ENCODE measurements at places on chromosomes 1 and 21.

DNA sequence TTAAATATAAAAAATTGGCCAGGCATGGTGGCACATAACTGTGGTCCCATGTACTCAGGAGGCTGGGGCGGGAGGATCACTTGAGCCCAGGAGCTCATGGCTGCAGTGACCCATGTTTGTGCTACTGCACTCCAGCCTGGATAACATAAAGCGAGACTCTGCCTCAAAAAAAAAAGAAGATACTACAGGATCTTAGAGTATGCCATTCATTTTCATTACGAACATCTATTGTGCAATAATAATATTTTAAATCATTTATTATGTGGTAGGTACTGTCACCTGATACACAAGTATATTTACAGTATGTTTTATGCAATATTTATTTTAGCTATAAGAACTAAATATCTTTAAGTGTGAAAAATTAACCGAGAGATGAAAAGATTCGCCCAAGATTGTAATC lies 9.3 kb upstream of the GIPC2 start:
- no peak for DNase-seq

DNA sequence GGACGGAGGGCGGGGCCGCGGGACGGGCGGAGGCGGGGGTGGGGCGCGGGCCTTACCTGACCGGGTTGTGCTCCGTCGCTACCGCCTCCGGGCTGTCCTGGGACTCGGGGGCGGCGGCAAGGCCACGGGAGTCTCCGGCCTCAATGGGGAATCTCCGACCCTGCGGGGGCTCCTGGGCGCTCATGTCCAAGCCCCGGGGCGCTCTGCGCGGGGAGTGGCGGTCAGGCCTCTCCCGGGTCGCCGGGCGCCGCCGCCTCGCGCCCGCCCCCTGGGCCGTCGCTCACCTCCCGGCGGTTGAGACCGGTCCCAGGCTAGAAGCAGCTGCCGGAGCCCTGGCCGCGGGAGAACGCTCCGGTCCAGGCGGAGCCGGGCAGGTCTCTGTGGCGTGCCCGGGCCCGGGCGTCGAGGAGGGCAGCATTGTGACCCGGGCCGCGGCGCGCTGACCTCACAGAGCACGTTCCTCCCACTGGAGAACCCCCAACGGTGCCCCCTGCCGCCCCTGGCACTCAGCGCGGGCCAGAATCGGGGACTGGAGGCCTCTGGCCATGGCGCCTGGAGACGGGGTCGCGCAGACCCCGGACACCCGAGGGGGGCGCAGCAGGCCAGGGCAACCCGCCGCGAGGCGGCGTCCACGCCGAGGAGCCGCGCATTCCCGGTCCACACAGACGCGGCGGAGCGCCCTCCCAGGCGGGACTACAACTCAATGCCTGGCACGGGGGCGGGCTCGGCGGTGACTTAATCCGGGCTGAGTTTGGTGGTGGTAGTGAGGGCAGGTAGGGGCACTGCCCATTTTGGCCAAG lies 411 bp downstream of the FAM229A start:
- DNase-seq = no peak

- DNase-seq = peak; percentile 85
Measured at GRCh38 chr1:229893762-229894444, 173.1 kb upstream of the GALNT2 start.

DNA sequence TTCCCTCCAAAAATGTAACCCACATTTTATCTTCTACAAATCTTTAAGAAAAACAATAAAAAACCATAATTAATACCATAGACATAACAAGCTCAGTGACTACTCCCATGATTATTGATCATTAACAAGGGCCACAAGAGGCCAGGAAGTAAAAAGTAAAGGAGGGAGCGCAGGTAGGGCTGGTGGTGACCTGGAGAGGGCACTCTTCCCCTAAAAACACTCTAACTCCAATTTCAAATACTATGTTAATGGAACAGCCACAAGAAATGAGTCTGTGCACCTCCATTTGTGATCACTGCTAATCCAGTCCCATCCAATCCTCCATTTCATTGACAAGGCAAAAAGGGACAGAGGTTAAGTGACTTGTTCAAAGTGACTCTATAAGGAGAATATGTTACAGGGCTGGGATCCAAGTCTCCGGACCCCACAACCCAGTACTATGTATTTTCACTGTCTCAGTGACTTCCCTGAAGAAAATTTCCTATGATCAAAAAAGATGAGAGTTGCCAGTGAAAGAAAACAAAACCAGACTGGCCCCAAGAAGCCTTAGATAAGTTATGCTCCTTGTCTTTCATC lies 41.2 kb upstream of the CFAP298 start:
- peak; percentile 4 for DNase-seq

DNA sequence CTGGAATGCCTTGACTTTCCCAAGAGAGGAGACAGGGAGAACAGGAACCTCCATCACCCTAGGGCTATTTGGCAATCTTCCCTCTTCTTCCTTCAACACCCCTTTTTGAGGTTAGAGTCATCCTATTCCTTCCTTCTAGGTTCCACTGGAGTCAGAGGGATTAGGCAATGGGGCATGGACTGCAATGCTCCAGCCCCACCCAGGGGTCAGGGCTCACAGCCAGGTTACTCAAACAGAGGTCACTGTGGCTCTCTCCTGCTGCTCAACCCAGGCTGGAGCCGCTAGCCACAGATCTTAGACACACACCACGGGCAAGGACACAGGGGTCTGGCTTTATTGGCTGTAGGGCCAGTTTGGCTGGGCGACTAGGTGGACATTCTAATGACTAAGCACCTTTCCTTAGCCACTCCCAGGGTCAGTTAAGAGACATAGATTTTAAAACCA lies 145.5 kb upstream of the NRIP1 start:
- DNase-seq = no peak

DNA sequence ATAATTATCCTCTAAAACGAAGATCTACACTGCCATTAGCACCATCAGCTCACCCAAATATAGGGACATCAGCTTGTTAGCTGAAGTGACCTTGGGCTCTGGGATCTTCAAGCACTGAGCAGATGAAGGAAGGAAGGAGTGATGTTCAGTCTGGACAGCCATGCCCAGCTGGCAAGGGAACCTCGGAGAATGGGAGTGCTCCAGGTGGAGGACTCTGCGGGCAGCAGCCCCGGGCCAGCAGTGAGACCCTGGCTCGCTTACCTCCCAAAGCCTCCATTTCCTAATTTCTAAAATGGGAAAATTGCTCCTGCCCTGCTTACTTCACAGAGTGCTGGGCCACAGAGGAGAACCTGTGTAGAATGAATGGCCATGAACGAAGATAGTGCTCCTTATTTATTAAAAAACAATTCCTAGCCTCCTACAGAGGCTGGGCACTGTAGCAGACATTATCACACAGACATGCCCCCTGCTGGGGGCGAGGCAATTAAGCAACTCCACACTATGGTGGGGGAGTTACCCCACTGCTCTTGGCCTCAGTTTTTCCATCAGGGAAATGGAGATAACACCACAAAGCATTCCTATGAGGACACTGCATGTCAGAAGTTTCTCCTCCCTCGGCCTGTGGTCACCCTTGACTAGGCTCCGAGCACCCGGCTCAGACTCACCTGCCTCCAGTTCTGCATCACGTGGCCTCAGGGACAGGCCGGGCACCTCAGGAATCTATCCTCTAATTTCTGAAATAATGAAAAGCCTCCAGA lies 117.6 kb downstream of the KCNN3 start:
- DNase-seq = no peak

- DNase-seq = no peak
Measured at GRCh38 chr1:66733348-66734017, 18.8 kb upstream of the DYNLT5 start.

DNA sequence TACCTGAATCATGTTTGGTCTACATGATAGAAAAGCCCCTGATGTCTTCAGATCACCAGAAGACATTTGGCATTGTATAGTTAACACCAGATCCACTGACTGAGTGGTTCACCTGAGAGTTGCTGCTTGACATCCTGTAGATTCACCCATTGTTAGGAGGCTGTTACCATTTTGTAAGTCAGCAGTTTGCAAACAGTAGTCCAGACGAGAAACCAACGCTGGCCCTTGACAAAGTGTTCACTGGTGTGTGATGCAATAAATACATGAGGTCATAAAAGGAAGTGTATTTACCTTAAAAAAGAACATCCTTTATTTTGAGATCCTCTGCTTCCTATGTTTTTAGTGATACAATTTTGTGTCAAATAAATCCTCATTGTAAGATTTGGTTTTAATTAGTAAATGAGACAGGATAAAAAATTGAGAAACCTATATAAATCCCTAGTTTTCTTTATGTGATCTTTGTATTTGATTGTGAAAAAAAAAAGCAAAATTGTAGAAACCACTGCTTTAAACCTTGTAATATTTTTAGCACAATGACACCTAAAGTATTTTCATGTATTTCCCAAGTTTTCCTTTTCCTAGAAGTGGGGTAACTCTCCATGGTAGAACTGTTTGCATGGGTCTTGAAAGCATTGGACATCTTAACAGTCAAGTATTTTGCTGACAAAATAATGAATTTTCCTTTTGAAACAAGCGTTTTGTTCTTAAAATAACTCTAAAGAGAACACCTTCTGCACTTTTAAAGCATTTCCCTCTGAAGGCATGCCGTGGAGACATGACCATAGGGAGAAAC lies 204.3 kb downstream of the FGGY start:
- no peak for DNase-seq

- peak; percentile 2 for DNase-seq
Measured at GRCh38 chr1:245809361-245809760, 654.6 kb downstream of the KIF26B start.

GRCh38 chr1:28087614-28088167 lies 719 bp downstream of the EYA3 start:
- DNase-seq = no peak

DNA sequence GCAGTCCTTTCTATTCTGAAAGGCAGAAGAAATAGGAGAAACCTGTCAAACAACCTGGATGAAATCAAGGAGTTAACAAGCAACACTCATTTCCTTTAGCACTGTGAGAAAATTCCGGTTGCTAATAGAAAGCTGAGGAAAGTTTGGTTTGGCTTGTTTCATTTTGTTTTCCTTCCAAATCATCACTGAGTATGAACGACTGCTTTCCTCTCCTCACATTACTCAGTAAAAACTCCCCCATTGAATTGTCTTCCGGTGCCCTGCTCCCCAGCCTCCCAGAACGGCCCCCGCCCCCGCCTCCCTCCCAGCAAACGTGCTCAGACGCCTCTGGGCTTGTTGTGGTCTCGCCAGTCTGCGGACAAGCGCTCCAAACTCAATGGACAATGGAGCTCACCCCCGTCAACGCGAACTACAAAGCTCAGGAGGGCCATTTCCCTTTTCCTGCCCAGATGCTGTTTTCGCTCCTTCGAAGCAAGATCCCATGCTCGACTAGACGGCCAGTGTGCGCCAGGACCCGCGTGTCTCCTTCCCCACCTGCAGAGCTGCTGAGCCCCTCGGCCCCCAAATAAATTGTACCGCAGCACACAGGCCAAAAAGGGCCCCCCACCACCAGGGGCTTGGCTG lies 747 bp downstream of the STX6 start:
- peak; percentile 62 for DNase-seq

GRCh38 chr1:31354283-31354682 lies 18.6 kb downstream of the FABP3 start:
- DNase-seq = no peak

GRCh38 chr21:16363518-16363917 lies 633.7 kb downstream of the USP25 start:
- no peak for DNase-seq

GRCh38 chr1:192378878-192379277 lies 62.1 kb downstream of the RGS21 start:
- DNase-seq = no peak

GRCh38 chr1:179369751-179370341 lies 4.1 kb downstream of the AXDND1 start:
- peak; percentile 74 for DNase-seq

DNA sequence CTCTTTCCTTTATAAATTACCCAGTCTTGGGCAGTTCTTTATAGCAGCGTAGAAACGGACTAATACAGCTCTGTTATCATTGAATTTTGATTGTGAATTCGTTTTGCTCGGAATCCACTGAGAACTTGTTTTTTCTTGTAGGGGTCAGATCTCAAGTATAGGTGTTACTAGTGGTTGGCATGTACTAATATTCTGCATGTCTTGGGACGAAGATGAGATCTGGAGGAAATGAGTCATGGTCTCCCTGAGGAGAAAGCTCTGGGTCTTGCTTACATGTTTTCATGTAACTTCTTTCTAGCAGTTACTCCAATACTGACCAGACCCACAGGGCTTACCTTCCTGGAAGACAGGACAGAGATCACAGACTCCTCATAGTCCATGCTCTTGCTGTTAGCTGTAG lies 30.3 kb downstream of the ZSCAN20 start:
- DNase-seq = no peak

GRCh38 chr1:41361495-41362356 lies 492 bp downstream of the FOXO6 start:
- no peak for DNase-seq

DNA sequence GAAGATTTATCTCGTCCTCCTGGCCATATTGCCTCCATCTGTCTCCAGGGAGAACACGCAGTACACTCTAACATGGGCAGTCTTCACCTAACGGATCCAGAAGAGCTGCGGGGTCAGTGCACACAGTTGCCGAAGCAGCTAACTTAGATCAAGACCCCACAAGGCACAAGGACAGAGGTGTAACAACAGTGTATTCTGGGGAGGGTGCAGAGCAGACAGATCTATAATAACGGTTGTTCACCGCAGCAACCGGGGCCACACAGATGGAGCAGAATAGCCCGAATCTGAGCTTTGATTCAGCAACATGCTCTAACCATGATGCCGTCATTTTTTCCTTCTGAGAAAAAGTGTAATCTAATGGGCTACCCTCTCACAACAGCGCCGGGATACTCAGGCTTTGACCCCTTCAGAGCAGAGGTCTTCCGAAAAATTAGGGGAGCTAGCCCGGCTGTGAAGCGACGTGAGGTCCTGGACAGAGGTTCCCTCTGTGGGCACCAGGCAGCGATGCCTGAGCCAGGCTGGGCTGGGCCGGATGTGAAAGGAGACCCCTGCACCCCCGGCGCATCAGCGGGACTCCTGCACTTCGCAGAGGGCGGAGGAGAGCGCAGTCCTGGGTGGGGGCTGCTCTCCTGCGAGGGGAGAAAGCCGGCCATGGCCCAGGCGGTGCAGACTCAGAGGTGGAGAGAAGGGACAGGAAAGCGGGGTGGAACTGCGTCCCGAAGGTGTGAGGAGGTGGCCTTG lies 57.5 kb downstream of the BCL9 start:
- DNase-seq = peak; percentile 42

DNA sequence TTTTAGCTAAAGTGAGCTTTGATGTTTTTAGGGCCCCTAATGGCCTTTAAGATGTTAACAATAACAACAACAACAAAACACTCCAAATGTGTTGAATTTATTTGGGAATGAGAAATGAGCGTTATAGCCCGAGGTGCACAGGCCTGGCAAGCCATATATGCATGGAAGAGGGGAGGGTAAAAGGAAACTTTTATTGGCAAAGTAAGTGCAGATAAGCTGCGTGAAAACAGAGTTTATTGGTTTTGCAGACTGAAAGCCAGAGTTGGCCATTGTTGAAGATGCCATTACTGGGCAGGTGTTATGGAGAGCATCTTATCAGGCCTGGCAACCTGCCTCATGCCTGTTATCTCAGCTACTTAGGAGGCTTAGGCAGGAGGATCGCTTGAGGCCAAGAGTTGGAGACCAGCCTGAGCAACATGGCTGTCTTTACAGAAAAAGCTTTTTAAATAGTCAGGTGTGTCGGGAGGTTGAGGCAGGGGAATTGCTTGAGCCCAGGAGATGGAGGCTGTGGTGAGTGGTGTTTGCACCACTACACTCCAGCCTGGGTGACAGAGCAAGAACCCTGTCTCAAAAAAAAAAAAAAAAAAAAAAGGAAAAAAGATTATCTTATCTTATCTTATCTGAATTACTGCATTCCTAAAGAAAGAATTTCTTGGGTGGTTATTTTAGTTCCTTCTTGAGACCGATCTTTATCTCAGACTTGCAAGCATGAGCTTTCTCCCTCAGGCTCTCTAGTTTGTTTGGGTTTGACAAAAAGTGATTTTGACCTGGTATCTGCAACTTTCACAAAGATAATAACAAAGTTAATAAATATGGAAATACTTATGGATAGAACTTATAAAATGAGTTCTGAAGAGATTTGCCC lies 1.7 kb downstream of the PATJ start:
- no peak for DNase-seq

Data from COR-L47 (cell line).